ENCODE measurements at places on chromosomes 12 and 14. TPM values are rescaled to one million over a fixed set of nuclear protein-coding genes. Genes with fewer than 3 reads are reported as not detected.

DNA sequence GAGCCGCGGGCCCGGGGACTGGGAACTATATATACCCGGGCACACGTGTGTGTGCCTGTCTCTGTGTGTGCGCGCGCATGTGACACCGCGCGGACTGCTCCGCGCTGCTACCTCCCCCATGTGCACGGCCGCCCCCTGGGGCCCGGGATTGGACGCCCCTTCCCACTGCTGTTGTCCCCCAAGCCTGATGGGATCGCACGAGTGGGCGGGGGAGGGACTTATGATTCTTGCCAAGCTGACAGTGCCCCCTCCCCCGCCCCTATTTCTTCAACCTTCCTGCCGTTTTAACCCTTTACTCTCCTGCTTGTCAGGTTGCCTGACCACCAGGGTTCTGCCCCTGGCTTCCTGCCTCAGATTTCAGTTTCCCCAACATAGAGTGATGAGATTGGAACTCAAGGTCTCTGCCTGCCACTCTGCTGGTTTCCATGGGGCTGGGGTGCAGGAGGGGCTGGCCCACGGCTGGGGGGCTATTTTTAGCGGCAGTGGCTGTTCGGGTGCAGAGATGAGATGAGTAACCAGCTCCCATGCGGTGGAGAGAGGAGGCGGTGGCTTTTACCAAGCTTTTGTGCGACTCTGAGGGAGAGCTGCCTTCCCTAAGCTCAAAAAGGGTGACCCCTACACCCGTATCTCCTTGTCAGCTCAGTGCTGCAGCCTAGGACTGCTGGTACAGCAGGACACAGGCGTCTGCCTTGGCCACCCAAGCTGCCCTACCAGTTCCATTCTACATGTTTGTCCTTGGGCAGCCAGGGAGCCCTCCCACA, at the start of gene DDN:
Gene DDN, minus strand, starts transcription at position 5 of the 761 bp plus-strand sequence. CDS start 88 bp downstream, outside the sequence.
- ATAC-seq = no peak

- no peak for ATAC-seq
Observed at GRCh38 chr12:117967043-117967442, 1.7 kb downstream of the KSR2 start.

DNA sequence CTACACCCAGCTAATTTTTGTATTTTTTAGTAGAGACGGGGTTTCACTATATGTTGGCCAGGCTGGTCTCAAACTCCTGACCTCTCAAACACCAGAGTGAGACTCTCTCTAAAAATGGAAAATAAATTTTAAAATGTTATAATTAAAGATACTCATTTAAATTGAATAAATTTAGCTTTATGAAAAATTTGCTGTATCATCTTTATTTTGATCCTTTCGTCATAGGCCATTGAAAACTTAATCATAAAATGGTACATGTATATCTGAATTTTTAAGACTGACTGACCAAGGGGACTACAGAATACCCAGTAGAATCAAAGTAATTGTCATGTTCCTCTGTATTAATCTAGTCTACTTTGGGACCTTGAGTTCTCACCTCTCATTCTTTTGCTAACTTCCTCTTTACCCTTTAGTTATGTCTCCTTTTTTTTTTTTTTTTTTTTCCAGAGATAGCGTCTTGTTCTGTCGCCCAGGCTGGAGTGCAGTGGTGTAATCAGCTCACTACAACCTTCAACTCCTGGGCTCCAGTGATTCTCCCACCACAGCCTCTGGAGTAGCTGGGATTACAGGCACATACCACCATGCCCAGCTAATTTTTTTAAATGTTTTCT, 9.5 kb downstream of the RAB5B start:
- no peak for ATAC-seq

- ATAC-seq = no peak
Observed at GRCh38 chr12:100199023-100199346, 1.6 kb upstream of the ACTR6 start.

GRCh38 chr14:93936926-93937325, 9.8 kb downstream of the FAM181A start:
- no peak for ATAC-seq

ITPK1 gene
- 136 TPM for total RNA-seq

IL22 gene
- not detected for total RNA-seq

Measured in gastroesophageal sphincter (tissue), 4 donors.